AG09319 (cell line): ENCODE measurements at places on chromosomes 2 and 18.

DNA sequence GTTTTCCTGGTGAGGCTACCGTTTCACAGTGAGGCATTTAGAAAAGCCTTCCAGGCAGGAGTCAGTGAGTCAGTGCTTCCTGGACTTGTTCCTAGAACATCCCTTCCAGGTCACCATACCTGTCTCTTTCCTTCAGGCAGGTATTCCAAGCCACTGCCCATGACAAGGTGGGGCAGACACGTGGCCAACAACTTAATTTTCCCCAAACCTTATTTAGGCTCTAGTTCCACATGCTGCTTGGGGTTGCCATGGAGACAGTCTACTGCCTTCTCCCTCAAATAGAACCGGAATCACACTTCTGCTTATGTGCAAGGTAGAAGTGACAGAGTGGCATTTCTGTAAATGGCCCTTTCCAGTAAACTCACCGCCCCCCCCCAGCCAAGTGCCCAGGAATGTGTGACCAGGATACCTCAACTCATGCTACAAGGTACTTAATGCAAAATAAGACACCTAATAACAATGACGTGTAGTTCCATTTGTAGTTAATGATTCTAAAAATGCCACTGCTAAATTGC, 258.3 kb downstream of the PRKCE start:
- no peak for DNase-seq

DNA sequence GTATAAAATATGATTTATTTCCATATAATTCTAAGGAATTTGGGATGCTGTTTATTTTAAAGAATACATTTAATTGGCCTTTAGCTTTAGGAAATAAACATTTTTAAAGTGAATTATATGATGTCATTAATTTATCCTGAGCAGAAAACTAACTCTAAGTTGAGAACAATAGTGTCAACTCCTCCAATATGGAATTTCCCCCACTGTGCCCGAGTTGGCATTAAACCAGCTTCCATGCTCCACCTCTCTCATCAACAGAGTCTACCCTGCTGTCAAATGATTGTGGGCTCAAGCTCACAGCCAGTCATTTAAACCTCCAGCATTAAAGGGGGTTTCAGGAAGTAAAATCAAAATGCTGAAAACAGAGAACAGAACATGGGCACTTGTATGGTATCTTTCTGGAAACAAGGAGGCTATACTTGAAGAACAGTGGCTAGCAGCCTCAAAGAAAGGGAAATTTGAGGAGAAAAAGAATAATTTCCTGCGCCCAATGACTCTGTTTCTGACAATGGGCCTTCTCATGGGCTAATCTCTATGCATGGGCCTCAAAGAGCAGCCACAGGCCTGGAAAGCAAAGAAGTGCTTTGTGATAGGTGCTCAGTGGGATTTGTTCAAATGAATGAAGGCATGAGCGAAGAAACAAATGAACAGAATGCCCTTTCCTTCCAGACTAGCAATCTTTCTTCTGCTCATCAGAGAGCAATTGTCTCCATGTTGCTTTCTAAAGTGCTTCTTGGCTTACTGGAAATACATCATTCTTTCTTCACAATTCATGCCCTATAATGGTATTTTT, 252.8 kb downstream of the MTX2 start:
- DNase-seq, result no peak

GRCh38 chr18:38023871-38024270, 458.3 kb upstream of the CELF4 start:
- DNase-seq, result no peak

- DNase-seq, result peak; percentile 46
Observed at GRCh38 chr2:169095621-169096105, 26.3 kb downstream of the DHRS9 start.
